ENCODE measurements at places on chromosomes 7 and 10.

DNA sequence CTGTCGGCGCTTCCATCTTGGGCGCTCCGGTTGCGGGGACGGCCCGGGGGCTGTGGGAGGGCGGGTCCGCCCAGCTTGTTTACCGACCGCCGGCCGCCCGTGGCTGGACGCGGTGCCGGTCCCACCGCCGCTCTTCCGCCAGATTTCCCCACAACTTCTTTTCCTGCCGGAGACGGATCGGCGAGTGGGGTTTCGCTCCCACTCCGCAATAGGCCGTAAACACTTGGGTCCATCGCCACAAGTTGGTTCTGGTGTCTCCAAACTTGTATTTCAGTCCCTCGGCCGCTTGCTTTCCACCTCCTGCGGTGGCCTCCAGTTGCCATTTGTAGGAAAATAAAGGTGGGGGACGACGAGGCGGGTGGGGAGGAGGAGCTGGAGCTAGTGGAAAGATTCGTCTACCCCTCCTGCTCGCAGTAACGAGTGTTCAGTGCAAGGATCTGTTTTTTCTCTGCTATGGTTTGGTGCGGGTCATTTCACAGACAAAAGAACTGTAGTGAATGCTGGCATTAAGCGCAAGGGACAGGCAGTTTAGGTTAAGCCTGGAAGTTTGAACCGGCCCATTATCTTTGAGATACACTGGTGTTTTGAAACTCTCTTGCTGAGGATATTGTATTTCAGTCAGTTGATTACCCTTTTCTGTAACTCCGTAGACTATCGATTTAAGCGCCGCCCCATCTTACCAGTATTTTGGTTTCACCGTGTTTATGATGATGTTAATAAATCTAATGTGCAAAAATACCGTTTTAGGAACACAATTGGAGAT, 24.3 kb upstream of the ZRANB1 start:
- DNase-seq: peak; percentile 4

- no peak for DNase-seq
Observed at GRCh38 chr10:23037561-23037960, 57.8 kb upstream of the MSRB2 start.

GRCh38 chr7:92205987-92206386, 27.0 kb upstream of the LRRD1 start:
- no peak for DNase-seq

GRCh38 chr7:20783125-20783699, 3.5 kb downstream of the SP8 start:
- DNase-seq: no peak

GRCh38 chr10:28734938-28735759, 57.8 kb downstream of the BAMBI start:
- no peak for DNase-seq

DNA sequence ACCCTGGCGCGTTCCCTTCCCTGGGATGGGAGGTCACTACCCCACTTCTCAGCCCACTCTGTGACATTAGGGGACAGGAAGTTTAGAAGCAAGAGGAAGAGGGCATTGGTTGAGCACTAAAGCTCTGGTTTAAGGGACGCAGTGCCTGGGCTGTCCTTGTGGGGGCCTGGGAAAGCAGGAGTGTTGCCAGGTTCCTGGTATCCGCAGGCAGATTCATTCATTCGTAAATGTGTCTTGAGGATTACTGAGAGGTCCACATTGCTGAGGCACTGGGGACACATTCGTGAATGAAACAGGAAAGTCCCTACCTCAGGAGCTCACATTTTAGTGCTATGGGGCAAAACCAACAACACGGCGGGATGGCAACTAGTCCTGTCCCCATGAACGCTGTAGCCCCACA, 69.4 kb downstream of the COL13A1 start:
- DNase-seq: no peak

- no peak for DNase-seq
Observed at GRCh38 chr7:157335236-157335635, 1.6 kb upstream of the DNAJB6 start.

DNA sequence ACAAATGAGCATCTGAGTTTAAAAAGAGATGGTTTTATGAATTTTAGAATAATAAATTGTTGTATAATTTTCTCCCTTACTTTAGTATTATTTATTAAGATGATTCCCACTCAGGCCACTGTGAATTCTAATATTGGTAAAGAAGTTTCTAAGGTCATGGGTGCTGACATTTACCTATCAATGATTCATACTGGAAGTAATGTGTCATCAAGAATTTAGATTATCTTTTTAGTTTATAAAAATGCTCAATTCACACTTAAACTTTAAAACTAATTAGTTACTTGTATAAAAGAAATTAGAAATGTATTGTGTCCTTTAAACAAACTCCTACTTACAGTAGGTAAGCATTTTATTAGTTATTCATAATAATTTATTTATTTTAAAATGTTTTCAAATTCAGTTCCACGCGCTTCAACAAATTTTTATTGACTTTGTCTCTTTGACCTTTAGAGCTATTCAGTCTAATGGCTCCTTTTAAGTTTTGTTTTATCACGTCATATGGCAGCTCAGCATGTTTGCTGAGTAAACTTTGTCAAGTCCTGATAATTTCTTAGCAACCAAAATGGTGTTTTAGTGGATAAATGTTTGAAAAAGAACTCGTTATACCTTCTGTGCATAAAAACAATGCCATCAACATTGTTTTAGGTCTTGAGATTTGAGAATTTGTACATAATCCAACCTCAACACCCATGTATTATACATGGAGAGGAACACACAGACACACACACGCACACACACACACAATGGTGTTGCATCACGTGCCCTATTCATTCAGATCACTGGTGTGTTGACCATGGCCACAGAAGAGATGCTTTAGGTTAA, 15.1 kb upstream of the MRC1 start:
- no peak for DNase-seq

DNA sequence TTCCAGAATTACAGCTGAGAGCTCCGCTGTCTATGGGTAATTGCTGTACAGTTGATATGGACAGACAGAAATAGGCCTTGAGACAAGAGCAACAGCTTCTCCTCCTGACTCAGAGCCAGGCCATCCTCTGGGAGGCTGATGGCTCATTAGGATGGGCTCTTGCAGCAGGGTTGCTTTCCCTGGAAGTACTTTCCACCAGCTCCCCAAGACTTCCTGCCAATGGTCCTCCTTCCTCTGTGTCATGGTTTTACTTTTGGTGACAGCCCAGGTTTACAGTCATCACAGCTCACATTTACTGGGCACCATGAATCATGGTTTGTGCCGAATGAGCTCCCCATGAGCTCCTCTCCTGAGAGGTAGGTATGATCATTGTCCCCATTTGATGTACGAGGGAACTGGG, 131.8 kb downstream of the HECW1 start:
- DNase-seq: no peak

GRCh38 chr7:38177621-38178003, 433 bp upstream of the STARD3NL start:
- no peak for DNase-seq

- DNase-seq: no peak
Observed at GRCh38 chr10:31033147-31033546, 1.5 kb upstream of the ZNF438 start.

Measured in stimulated activated CD8-positive, alpha-beta memory T cell treated with anti-CD3 and anti-CD28 coated beads, Interleukin-12 subunit alpha, Interleukin-12 subunit beta, amount 100 ng/mL, for 4 hours (primary cell).